ENCODE measurements at places on chromosomes 16 and 17.

DNA sequence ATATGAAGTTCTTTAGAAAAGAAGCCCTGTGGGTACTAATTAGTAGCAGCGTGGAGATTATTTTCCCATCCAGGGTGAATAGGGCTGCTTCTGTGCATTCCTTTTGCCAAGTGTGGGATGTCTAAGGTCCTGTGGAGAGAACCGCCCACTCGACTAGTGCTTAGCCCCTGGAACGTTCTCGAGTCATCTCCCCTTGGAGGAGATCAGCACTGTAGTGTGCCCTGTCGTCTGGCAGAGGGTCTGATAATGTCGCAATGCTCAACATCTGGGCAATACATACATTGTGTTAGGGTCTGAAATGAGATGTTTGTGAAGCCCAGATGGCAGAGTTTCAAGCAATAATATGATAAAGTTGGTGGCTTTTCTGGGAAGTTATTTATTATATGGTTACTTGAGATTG lies 64.8 kb downstream of the SPECC1 start:
- DNase-seq, result no peak

DNA sequence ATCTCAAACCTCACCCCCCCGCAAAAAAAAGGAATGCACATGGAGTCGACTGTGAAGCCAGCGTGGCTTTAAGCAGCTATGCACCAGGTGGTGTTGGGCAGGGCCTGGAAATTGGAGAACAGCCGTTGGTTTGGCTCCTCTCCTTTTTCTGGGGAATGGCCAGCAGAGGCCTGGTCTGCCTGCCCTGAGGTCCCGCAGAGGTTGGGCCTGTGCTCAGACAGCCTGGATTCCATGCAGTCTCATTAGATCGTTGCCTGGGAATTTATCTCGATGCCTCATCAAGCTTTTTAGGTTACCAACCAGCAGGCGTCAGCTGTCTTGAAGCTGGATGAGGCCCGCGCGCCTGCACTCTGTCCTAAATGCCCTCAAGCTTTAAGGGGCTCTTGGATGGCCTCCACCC lies 9.8 kb downstream of the SLC12A3 start:
- no peak for DNase-seq

GRCh38 chr17:8843344-8843743 lies 24.1 kb downstream of the PIK3R6 start:
- peak; percentile 68 for DNase-seq

- DNase-seq, result no peak
Measured at GRCh38 chr17:79428988-79429387, 181.9 kb downstream of the RBFOX3 start.

DNA sequence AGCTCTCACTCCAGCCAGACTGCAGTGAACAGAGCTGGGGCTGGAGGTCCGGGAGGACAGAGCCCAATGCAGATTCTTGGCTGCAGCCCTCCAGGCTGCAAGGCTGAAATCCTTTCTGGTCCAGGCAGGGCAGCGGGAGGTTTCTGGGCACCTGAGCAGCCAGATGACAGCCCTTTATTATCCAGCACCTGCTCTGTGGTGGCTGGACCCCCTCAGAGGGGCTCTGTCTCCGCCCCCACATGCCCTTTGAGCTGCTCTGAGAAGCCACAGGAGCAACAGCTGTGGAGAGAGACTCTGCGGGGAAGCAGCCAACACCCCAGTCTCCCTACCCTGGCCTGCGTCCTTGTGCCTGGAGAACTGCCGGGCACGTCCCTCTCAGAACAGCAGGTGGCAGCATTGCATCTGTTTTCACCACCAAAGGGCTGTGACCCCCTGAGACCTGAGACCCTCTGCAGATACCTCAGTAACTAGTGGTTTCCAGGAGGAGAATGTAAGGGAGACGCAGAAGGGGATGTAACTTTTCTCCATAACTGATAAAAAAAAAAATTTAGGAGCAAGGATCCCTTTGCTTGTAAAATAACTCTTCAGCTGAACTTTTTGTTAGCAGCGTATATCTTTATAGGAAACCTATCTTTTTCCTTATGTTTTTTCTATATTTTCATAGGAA lies 3.7 kb upstream of the CNP start:
- peak; percentile 79 for DNase-seq

DNA sequence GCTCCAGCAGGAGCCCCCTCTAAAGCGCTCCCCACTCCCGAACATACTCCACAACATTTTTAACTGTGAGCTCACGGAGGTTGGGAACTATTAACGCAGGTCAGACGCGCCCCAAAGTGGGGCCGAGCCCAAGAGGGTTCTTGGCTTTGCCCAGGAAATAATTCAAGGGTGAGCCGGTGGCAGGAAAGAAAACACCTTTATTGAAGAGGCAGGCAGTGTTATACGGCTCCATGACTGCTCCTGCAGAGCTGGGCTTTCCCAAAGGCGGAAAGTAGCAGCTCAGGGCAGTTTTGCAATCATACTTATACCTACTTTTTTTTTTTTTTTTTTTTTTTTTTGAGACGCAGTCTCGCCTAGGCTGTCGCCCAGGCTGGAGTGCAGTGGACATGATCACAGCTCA lies 6.2 kb downstream of the ADCY9 start:
- no peak for DNase-seq

DNA sequence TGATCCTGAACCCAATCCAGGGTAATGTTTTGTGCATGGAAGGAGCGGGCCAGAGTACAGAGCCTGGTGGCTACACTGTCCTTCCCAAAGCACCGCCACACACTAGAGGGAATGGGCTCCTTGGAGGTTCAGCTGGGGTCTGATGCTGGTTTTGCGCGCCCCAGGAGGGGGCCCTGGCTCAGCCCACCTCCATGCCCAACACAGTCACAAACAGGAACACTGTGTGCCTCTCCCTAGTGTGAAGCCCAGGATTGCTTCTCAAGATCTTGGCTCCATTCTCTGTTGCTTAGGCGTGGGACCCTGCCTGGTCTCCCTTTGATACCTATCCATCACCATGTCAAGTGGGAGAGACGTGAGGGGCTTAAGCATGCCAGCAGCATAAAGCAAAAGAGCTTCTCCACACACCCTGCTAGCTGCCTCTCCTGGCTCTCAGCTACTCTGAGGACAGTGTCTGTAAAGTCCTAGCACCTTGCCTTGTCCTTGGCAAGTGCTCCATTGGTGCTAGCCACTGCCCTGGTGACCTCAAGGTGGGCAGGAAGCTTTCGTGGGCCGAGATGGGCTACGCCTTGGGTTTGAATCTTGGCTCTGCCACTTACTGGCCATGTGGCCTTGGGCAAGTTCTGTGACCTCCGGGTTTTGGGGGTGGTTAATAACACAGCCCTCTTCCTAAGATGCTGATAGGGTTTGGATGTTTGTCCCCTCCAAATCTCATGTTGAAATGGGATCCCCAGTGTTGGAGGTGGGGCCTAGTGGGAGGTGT lies 122.2 kb downstream of the C16orf78 start:
- DNase-seq, result no peak

DNA sequence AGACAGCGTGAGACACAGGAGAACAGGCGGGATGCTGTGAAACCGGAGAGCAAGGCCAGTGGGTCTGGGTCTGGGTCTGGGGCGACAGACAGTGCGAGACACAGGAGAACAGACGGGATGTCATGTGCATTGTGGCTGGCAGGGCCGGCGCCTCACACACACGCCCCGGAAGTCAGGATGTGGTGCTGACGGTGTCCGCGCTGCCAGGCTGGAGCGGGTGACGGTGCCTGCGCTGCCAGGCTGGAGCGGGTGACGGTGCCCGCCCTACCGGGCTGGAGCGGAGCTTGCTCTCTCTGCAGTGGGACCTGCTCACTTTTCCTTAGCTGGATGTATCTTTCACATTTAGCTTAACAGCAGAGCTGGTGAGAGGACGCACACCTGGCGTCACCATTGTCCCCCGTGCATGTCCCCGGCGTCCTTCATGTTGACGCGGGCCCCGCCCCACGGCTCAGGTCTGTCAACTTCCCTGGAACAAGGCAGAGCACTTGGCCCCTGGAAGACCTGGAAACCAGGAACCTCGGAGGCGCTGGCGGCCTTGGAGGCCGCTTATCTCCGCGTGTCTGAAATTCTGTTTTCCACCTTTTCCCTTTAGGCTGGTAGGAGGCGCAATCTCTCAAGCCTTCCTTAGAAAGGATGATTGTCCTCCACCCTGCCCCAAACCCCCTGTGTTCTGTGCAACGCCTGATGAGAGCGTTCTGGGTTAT lies 43.0 kb upstream of the ZNF750 start:
- no peak for DNase-seq

- DNase-seq, result peak; percentile 68
Measured at GRCh38 chr17:48023400-48024148, 14.0 kb downstream of the COPZ2 start.

DNA sequence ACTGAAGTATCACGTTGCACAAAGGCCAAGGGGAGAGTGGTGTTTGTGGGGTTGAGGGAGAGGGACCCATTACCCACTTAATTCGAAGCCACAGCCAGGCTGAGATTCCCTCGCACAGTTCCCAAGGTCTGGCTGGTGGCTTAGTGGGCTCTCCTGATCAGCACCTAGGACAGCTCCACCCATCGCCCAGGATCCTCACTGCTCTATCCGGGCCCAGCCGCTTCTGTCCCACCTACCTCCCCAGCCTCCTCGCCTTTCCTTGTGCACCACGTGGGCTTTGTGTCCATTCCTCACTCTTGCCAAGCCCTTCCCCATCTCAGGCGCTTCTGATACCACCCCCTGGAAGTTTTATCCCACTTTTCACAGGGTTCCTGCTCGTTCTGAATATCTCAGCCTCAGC lies 163.5 kb downstream of the CCT6B start:
- peak; percentile 27 for DNase-seq

GRCh38 chr17:80545499-80545826 lies 825 bp downstream of the RPTOR start:
- no peak for DNase-seq
